NT2/D1 (cell line): ENCODE measurements at places on chromosomes 16 and 17.

DNA sequence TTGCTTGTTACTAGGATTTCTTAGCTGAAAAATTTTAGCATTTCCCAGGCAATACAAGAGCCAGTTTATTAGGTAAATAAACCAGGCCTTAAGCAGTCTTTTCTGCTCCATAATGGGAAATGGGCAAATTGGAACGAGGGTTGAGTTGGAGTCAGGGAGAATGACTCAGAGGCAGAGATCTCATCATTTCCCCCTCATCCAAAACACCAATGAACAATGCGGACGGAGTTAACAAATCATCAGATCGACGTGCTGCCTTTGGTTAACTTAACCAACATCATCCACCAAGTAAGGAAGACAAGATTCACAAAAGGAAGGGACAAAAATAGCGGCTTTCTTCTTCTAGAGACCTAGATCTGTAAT, 243.5 kb downstream of the STX8 start:
- no peak for DNase-seq

DNA sequence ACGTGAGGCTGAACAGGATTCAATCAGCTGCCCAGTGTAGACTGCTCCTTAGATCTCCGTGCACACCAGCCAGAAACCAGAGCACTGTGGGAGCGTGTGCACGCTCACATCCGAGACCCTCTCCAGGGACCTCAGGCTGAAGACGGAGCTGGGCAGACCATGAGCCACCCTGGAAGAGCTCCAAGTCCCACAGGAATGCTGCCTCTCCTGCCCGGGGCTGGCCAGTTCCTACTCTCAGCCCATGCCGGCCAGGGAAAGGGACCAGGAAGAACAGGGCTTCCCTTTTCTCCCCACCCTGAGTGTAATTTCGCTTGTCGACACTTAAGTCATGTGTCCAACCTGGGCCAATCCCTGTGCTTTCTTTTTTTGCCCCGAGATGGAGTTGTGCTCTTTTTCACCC, 6.9 kb downstream of the ALYREF start:
- DNase-seq, result no peak

DNA sequence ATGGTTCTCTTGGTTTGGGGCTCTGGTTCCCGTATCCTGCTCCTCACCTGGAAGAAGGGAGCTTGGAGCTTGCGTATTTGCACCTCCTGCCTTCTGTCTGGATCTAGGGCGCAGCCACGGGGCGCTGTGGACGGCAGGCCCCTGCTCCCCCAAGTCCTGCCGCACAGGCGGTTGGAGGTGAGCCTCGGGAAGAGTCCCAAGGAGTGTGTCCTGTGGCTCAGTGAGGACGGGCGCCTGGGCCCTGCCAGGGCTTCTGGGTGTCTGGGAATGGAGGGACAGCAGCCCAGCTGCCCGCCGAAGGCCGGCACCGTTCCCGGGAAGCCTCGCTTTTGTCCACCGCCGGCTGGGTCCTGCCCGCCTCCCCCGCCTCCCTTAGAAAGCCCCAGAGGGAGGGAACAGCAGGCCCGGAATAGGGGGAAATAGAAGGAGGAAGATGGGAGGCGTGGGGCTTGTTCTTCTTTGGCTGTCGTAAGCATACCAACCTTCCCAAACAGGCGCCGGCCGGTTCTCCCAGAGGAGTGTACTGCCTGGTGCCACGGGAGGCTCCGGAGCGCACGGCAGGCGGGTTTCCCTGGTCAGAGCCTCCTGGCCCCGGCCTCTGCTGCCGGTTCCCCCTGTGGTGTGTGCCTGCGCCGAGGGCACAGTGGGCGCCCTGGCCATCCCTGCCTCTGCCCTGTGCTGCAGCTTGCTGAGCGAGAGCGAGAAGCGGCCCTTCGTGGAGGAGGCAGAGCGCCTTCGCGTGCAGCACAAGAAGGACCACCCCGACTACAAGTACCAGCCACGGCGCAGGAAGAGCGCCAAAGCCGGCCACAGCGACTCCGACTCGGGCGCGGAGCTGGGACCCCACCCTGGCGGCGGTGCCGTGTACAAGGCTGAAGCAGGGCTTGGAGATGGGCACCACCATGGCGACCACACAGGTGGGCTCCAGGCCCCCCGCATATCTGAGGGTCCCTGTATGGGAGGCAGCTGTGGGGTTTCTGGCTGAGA, 1.8 kb downstream of the SOX8 start:
- no peak for DNase-seq

DNA sequence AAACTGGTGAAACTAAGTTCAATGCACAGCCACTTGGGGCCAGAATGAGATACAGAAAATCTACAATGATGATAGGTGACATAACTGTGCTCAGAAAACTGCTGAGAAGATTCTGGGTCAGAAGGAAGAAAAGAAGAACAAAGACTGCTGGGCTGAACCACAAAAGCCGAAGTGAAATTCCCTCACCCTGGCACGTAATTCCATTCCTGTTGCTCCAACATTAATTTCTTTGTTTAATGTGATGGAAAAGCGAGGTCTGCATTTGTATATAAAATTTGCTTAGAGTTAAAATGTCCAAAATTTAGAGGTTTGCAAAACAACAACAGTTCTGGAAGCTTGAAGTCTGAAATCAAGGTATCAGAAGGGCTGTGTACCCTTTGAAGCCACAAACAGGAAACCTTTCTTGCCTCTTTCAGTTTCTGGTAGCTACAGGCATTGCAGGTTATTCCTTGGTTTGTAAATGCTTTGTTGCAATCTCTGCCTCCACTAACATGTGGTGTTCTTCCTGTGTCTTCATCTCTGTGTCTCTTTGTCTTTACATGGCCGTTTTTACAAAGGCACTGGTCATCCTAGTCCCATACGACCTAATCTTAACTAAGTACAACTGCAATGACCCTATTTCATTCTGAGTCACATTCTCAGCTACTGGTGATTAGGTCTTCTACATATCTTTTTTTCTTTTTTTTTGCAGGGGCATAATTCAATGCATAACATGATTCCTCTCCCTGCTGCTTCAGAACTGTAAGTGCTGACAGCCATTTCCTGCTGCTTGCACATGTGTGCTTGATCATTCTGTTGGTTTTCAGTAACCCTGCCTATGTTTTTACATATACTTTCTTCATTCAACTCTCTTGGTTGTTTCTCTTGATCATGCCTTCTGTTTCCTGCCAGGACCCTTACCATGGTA, 603.0 kb upstream of the CDH8 start:
- DNase-seq, result no peak

- no peak for DNase-seq
Observed at GRCh38 chr17:8141045-8141444, 11.2 kb downstream of the PER1 start.

GRCh38 chr17:49968405-49969133, 421 bp upstream of the DLX4 start:
- peak; percentile 72 for DNase-seq

- DNase-seq, result peak; percentile 46
Observed at GRCh38 chr17:76000016-76000754, 470 bp upstream of the CDK3 start.

- DNase-seq, result no peak
Observed at GRCh38 chr17:43536236-43536992, 9.7 kb downstream of the ETV4 start.

- no peak for DNase-seq
Observed at GRCh38 chr17:38325221-38325851, 18.4 kb downstream of the GPR179 start.

GRCh38 chr17:18322522-18322921, 7.4 kb downstream of the SMCR8 start:
- no peak for DNase-seq

DNA sequence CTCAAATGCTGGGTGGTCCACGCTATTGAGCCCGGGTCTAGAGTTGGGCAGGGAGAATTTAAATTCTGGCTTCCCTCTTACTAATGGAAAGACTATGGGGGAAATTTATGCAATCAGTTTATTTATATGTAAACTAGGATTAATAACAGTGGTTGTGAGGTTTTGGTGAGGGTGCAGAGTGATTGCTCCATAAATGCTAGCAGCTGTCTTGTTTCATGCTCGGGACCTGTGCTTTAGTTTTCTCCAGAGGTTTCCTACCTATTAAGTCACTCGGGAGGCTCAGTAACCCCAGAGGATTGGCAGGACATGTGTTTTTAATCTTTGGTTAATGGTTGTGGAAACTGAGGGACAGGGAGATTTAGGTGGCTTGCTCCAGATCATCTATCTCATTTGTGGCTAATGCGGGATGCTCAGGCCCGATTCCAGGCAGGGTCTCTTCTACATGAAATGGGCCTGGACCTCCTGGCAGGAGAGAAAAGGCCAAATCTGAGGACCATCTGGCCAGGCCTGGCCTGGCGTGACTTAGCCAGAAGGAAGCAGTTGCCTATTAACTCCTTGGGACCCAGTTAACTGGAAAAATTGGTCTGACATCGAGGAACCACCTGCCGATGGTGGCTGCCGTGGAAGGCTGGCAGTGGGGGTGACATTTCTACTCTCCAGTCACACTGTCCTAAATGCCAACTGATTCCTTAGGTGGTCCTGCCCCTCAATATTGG, 2.1 kb downstream of the PRCD start:
- DNase-seq, result no peak
